ENCODE measurements at places on chromosomes 7 and 10.
A peak's percentile ranks its signal among the peaks of the same experiment; 100 is the strongest.

DNA sequence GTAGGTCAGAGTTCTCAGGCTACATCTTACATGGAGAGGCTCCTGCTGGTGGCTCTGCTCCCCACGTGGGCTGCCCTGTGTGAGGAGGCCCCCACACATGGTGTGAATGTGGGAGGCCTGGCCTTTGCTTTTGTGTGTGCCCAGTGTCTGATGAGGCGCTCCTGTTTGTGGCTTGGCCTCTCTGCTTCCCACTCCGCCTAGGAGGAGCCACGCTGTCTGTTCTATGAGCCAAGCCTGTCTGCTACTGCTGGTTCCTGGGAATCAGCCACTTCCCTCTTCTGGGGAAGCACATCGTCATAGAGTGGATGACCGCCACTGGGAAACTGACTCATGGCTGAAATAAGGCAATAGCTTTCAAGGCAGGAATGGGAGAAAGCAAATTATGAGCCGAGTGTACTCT, 87.1 kb downstream of the CYP26A1 start:
- no peak for DNase-seq

DNA sequence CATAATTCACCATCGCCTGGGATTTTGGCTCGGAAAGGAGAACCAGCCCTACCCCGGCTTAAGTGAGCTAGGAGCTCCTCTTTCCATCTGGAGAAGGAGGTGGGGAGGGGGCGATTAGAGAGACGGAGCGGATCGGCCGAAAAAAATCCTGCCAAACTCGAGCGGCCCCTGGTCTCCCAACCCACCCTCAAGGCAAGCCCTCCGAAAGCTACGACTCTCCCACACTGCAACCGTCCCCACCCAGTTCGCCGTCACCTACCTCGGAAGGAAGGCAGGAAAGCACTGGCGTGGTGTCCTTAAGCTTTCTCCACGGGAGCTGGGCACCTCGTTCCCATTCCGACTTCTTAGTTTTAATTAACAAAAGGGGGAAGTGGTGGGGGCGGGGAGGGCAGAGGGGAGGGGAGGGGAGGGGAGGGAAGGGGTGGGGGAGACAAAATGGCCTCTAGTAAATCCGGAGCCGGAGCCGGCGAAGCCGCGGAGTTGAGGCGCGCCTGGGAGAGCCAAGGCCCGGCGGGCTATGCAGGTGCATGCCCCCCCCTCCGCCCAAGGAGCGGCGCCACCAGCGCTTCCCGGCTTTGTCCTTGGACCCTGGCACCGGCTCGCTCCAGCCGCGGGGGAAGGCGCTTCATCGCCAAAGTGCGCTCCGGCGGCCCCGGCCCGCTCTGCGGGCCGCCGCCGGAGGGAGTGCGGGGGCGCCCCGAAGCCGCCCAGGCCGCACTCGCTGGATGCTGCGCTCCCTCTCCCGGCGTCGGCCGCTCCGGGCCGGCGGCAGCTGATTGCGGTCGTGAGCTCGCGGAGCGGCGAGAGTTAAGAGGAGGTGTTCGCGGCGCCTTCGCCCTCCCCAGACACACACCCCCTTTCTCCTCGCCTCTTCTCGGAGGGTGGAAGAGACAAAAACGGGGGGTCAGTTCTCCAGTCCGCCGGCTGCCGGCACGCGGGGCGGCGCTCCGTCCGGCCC, at the start of gene LRRC4:
Gene LRRC4, minus strand, starts transcription at position 784 of the 958 bp plus-strand sequence. CDS start 797 bp downstream, outside the sequence.
- DNase-seq, result peak; percentile 58

DNA sequence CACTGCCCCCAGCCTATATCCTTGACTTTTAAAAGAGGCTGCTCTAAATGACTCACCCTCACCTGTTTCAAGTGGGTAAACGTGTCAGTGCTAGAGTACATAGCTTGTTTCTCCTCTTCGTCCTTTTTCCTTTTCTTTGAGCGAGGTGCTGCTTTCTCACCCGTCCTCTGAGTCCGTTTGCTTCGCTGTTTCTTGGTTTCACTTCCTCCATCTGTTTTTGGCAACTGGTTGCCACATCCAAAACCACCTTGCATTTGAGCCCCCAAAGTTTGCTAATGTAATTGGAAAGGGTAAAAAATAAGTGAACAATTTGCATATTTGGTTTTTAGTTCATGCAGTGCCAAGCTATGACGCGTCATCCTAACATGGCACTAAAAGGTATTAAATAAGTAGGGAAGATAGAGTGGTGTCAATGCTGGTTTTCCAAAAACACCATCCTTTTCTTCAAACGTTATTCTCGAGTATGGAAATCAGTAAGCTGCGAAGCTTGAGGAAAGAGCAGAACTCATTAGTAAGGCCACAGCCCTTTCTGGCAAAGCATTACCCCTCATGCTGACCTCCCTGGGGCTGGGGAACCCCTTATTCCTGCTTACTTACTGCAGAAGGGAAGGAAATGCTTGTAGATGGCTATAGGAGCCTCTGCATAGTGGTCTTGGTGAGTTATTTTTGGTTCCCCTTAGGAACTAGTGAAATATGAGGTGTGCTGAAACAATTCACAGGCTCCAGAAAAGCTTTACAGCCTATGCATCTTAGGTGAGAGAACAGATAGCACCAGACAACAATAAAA, 133.5 kb downstream of the GALNT11 start:
- DNase-seq, result no peak

DNA sequence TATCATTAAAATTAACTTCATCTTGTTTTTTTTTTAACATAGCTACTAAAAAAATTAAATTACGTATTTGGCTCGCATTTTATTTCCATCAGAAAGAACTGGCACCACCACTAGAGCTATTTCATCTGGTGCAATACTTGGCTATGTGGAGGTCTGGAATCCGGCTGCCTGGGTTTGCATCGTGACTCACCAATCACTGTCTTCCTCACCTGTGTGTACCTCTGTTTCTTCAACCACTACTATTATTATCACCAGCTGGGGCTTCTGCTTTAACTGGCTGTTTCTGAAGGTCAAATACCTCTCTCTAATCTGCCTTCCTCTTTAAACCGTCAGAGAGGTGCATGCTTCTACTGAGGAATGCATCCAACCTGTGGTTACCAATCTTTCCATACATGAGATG, 6.5 kb downstream of the WDR91 start:
- no peak for DNase-seq

GRCh38 chr7:70574970-70575799, 556.8 kb upstream of the GALNT17 start:
- no peak for DNase-seq

- DNase-seq, result no peak
Observed at GRCh38 chr10:29554660-29555059, 80.1 kb downstream of the SVIL start.

DNA sequence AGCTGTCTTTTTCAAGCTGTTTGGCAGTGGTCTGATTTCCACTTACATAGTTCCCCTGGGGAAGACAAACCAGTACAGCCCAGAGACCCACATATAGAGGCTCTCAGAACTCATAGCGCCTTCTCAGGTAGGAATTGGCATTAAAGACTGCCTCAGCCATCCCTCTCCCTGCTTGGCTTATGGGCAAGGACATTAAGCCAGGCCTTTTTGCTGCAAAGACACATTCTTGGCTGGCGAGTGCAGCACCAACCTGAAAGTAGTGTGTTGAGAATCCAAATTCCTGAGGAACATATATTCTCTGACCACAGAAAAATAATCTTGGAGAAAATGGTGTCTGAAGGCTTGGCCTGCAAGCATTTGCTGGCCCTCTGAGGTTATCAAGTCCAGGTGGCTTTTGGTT, 39.2 kb upstream of the HPS1 start:
- no peak for DNase-seq

DNA sequence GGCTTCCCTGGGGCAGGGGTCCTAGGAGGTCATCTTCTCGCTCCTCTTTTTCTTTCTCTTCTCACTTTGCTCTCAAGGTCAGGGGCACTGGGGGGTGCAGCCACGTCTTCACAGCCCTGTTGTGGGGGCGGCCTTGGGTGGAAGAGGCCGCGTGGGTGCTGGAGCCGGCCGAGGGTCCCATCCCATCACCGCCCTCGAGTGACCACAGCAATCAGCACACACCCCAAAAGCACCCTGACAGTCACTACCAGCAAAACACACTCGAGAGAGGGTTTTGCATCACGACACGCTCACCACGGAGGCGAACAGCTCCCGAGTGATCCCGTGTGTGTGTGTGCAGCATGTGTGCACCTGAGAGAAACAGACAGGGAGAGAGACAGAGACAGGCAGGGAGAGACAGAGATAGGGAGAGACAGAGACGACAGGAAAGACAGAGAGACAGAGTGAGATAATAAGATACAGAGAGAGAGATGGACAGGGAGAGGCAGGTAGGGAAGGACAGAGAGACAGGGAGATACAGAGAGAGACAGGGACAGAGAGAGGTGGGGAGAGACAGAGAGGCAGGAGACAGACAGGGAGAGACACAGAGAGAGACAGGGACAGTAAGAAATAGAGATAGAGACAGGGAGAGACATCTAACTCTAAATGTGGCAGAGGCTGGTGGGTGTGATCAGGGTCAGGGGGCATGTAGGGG, 100.9 kb downstream of the WDR37 start:
- no peak for DNase-seq

GRCh38 chr7:26360650-26361049, 69.0 kb downstream of the SNX10 start:
- DNase-seq, result no peak

DNA sequence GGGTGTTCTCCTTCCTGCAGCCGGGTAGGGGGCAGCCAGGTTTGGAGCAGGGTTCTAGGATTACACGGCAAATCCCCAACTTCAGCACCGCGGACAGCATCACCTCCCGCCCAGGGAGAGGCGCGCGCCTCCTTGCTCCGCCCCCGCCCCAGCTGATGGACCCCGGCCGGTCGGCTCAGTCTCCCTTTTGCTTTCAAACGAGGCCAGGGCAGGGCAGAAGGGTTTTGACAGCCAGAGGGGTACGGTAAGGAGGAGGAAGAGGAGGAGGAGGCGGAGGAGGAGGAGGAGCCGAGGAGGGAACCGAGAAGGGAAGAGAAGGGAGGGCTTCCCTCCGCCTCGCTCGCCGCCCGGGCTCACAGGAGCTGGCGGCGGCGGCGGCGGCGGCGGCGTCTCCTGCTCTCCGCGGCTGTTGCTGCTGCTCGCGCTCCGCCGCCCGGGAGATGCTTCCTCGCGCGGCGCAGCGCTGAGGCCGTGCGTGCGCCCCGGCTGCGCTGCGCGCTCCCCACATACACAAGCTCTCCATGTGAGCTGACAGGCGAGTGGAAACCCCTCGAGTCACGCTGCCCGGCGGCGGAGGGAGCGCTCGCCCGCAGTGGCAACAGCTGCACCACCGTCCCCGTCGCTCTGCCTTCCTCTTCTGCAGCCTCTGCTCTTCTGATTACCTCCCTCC, 615 bp upstream of the CNTNAP2 start:
- peak; percentile 53 for DNase-seq

GRCh38 chr7:133646472-133647315, 393.8 kb downstream of the EXOC4 start:
- no peak for DNase-seq

- DNase-seq, result no peak
Observed at GRCh38 chr7:28960071-28960840, 2.1 kb upstream of the TRIL start.

- no peak for DNase-seq
Observed at GRCh38 chr7:963236-964078, 9.0 kb upstream of the ADAP1 start.

- no peak for DNase-seq
Observed at GRCh38 chr10:120492346-120492745, 35.3 kb downstream of the PLPP4 start.

DNA sequence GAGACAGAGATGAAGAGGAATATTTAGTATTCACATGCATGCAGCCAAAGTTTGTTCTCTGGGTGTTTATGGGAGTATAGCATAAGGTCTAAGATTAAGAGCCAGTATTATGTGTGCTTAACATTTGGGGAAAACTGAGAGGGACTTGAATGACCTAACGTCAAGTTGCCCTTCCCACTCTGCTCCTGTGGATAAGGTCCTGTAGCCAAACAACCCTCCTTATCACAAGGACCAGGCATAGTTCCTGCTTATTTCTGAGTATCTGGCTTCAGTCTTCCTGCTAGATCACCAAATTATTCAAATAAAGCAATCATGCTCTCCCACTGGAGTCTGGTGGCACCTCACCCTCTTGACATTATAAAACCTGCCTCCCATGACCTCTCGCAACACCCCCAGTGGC, 137.9 kb upstream of the SEMA3E start:
- DNase-seq, result no peak

- DNase-seq, result no peak
Observed at GRCh38 chr10:132464256-132465192, 67.5 kb downstream of the PWWP2B start.

DNA sequence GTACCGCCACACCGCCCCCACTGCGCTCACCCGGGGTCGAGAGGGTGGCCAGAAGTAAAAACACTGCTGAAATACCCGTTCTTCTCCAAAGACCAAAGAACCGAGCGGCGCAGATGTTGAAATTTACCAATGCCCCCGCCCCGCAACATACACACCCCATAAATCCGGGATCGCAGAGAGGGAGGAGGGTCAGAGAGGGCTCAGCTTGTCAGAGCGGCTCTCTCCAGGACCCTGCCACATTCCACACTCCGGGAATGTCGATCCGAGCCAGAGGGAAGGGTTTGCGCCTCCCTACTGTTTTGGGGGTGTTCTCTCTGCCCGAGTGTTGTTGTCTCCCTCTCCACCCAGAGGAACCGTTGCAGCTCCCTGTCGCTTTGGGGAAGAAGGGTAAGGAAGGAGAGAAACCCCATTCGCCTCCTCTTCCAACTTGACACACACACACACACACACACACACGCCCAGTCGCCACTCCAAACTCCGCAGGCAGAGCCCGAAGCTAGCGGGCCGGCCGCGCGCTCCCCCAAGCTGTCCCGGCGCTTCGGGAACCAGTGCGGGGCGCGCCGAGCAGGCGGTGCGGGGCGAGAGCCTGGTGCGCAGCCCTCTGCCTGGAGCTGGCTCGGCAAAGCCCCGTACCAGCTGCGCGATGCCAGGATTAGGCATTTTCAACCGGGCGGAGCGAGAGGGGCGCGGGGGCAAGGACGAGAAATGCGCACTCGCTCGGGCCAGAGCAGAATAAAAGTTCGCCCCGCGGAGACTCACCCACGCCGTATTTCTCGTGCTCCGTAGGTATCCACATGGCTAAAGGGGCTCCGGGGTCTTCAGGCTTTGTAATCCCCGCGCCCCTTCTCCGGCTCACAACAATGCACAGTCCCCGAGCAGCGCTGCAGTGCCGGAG, 609 bp downstream of the DOCK4 start:
- peak; percentile 48 for DNase-seq

GRCh38 chr10:32379318-32379949, 32.5 kb upstream of the EPC1 start:
- DNase-seq, result no peak

DNA sequence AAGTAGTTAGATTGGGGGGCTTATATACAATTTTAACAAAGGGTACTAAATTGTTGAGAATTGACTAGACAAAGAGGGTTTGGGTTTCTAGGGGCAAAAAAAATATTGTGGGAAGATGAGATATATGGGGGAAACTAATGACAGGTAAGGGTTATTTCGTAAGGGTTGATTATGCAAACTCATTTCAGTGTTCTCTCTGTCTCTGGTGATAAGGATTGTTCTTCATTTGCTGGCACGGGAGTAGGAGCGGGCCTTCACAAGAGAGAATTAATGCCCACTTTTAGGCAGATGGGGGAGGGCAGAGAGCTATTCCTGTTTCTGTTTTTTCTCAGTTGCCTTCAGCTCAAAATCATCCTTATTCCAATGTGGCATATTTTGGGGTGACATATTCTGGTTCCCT, 258.4 kb downstream of the EXOC4 start:
- no peak for DNase-seq
